Right renal pelvis (tissue), 4 donors: ENCODE measurements at places on chromosomes 3 and 15.

DNA sequence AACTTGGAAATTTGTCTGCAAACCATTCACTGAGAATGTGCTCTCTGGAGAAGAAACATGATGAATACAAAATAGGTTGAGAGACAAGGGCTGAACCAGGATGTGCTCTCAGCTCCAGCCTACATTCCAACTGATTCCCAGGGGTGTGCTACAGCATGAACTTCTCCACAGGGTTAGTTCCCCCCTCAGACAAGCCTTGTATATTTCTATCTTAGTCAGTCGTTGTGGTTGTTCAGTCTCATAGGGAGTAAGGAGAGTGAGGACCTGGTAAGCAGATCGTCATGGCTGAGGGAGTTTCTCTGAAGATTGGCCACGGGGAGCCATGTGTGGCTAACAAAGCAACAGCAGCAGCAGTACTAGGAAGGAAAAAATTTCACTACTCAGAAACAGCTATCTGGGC, 919.7 kb upstream of the CADM2 start:
- DNase-seq: no peak

GRCh38 chr3:15708882-15709677, 88.7 kb downstream of the ANKRD28 start:
- no peak for DNase-seq

GRCh38 chr3:176469694-176470205, 727.5 kb downstream of the TBL1XR1 start:
- DNase-seq: no peak

DNA sequence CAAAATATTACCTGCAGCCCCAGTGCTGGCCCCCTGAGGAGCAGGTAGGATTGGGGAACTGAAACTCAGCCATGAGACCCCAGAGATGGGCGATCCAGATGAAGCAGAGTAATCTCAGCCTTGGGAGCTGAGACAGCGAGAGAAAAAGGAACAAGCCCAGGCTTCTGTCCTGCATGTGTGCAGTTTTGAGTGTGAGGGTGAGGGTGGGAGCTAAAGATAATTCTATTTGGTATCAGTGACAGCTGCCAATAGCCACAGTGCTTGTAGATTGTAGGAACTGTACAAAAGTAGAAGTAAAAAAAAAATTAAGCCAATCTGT, 5.9 kb downstream of the ATP8B4 start:
- no peak for DNase-seq

- DNase-seq: no peak
Measured at GRCh38 chr3:99645277-99646106, 7.1 kb downstream of the COL8A1 start.

DNA sequence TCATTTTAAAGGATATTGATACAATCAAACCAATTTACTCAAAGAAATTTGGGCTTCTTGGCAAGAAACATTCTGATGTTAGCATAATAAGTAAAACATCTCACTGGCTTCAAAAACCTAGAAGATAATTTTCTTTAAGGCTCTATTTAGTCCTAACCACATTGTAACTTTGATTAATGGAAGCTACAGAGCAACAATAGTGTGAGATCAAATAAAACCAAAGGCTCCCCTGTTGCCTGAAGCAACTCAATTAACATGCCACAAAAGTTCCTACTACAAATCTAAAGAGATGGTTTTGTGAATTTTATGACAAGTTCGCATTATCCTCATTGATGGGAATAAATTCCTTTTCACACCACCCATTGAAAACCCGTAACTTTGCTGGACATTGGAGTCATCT, 5.9 kb downstream of the DPH6 start:
- no peak for DNase-seq

DNA sequence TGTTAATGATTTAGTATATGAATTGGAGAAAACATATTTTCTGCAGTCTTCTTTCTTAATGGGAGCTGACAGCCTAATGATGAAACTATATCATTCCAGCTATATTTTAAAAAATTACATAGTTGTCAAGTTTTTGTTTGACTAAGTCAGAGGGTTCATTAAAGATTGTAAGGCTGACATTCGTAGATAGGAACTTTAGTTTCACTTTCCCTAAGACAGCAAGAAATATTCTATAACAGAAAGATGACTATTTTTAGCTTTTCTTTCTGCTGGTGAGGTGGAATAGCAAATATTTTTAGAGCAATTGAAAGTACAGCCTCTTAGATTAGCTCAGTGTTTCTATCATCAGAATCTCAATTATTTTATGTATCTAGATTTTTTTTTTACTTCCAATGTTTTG, 60.2 kb downstream of the PIAS1 start:
- DNase-seq: no peak

DNA sequence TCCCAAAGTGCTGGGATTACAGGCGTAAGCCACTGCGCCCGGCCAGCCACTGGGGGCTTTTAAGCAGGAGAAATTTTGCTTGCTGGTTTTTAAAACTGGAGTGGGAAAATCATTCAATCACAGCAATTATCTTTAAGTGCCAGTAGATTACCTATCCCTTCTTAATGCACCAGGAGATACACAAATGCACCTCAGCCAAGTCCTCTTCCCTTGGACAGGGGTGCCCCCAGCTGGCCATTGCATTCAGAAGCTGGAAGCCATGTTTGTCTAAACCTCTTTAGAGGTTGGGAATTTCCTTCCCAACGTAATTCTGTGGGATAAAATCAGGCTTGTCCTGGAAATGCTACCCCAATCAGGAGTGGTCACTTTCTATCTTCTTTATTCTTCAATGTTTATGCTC, 26.6 kb downstream of the MIX23 start:
- peak; percentile 10 for DNase-seq

GRCh38 chr3:184630861-184631471, 69.4 kb downstream of the EPHB3 start:
- DNase-seq: no peak

DNA sequence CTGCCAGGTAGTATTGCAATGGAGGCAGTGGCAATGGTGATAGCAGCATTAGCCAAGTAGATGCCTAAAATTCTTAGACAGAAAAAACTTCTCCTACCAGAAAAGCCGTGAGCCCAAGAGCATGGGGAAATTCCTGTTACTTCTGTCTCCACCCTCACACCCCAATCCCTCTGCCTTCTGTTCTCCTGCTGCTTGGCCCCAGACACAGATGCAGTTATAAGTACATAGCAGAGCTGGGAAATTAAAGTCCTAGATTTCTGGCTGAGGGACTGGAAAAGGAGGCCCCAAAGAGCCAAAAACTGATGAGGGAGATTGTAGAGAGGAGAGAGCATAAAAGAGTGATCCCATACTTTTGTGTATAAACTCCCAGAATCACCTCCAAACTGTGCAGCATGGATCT, 166.9 kb downstream of the SMAD6 start:
- no peak for DNase-seq

GRCh38 chr3:192917028-192917403, 640 bp downstream of the MB21D2 start:
- DNase-seq: peak; percentile 47

DNA sequence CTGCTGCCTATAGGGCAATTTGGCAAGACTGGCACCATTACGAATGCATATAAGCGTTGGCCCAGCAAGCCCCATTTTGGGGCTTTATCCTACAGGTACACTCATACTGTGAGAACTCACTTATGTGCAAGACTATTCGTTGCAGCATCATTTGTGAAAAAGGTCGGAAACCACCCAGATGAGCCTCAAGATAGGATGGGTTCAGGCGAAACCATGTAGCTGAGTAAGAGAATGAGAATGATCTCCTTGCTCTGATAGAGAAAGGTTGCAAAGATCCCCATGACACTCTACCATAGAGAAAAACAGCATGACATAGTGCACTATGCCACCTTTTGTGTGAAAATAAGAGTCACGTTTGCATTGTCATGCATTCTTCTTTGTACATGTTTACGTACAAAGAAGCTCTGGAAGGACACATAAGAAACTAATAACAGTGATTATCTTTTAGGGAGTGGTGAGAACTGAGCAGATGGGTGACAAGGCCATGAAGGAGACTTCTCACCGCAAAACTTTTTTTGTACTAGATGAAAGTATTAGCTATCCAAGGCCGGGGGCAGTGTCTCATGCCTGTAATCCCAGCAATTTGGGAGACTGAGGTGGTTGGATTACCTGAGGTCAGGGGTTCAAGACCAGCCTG, 50.0 kb downstream of the RHCG start:
- DNase-seq: no peak

DNA sequence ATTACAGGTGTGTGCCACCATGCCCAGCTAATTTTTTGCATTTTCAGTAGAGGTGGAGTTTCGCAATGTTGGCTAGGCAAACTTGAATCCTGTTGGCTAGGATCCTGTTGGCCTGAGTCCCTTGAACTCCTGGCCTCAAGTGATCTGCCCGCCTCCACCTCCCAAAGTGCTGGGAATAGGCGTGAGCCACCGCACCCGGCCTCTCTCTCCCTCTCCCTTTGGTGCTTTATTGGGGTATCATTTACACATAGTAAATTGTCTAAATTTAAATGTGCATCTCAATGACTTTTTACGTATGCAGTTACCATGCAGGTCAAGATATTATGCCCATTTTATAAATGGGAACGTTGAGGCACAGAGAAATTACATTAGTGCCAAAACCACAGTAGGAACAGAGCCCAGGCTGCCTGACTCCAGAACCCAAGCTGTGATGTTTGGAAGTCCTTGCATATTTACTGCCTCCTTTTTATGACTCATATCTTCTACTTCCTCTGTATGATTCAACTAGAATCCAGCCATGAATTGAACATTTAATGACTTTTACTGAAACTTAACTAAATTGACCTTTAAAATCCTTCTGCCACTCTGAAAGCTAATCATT, 34.0 kb upstream of the RPP14 start:
- DNase-seq: no peak

GRCh38 chr3:121463745-121464144, 82.0 kb downstream of the POLQ start:
- DNase-seq: no peak

DNA sequence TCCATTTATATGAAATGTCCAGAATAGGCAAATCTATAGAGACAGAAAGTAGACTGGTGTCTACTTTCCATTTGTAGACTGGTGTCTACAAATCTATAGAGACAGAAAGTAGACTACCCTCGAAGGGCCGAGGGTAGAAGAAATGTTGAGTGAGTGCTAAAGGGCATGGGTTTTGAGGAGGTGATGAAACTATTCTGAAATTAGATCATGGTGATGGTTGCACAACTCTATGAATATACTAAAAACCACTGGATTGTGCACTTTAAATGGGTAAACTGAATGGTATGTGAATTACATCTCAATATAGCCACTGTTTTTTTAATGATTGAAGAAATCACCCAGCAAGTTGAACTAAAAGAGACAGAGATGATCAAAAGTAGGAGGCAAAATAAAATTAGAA, 27.9 kb downstream of the TP53BP1 start:
- no peak for DNase-seq

DNA sequence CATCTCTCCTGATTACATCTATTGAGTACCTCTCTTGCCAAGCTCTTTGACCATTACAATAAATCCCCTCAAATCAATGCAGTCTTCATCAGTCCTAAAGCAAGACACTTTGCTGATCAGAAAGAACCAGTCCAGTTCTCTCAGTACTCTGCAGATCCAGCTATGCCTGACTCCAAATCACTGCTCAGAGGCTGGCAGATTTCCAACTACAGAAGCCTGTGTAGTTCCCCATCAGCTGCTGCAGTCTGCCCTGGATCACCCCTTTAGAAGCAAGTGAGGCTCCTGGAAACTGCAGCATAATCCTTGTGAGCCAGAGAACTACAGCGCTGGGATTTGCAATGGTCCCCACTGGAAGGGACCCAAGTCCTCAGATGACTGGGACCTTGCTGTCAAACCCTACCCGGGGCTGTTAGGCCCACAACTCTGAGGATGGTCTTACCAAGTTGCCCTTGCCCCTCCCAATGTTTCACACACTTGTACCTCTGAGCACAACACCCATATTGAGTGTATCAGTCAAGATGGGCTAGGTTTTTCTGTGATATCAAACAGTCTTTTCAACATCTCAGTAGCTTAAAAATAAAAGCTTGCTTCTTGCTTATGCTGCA, 81.9 kb upstream of the TOPAZ1 start:
- no peak for DNase-seq

DNA sequence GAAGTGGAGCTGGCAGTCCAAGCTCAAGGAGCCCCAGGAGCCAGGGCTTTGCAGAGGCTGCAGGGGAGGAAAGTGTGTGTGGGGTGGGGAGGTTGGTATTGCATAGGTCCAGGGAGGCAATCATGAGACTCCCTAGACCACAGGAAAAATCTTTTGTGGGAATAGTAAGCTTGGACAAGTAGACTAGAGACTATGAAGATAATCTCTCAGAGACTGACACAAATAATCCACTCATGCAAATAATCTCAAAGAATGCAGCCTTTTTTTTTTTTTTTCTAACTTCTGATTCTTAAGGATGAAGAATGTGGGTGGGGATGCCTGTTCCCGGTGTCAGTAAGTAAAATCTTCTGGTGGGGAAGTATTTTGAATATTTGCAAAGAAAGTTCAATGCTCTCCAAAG, 113.7 kb downstream of the GREM1 start:
- DNase-seq: no peak

DNA sequence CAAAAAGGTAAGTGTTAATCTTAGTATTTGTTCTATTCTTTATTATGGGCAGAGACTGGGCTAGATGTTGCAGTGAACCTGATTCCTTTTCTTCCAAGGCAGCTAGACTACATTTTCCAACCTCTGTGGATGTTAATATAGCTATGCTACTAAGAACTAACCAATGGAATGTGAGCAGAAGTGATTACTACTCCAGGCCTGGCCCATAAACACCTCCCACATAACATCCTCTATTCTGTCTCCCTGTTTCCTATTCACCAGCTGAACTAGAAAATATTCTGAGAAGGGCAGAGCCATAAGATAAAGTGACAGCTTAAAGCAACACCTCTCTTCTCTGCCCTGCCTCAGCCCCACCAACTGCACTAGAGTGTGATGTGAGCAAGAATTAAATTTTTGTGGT, 29.4 kb downstream of the CD200R1L start:
- DNase-seq: no peak

DNA sequence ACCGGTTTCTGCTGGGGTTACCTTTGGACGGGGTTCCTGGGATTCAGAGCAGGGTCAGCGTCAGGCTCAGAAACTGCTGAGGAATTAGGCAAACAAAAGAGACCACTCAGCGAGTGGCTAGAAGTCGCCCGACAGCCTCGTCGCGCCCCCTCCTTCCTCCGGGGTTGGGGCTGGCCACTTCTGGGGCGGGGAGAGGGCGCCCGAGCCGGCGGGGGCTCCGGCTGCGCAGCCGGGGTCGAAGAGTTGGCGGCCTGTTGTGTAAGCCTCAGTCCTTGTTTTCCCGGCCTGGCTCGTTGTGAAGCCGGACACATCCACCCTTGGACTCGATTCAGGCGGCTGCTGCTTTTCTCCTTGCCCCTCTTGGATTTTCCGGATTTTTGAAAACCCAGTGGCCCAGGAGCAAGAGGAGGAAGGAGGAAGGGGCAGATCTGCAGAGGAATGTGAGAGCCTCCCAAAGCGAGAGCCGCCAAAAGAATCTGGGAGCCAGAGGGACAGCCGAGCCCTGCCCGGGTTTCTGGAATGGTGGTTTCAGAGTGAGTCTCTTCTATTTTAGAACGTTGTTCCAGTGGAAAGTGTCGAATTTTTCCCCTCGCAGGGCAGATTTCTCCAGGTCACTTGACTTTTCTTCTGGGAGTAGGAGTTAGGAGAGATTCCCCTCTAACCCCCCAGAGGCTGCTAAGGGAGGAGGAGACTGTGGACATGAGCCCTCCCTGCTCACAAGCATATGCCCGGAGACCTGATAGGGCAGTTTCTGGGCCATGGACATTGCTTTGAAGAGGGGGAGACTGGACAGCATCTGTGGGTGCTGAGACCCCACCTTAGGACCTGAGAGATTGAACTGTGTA, 666 bp downstream of the SNX33 start:
- DNase-seq: no peak
